ENCODE measurements at places on chromosomes 5 and 9.

- DNase-seq = no peak
These were observed 75.0 kb downstream of the STK10 start for GRCh38 chr5:172113036-172113435.

- DNase-seq = no peak
These were observed 95.7 kb upstream of the EFNA5 start for GRCh38 chr5:107766439-107766838.

DNA sequence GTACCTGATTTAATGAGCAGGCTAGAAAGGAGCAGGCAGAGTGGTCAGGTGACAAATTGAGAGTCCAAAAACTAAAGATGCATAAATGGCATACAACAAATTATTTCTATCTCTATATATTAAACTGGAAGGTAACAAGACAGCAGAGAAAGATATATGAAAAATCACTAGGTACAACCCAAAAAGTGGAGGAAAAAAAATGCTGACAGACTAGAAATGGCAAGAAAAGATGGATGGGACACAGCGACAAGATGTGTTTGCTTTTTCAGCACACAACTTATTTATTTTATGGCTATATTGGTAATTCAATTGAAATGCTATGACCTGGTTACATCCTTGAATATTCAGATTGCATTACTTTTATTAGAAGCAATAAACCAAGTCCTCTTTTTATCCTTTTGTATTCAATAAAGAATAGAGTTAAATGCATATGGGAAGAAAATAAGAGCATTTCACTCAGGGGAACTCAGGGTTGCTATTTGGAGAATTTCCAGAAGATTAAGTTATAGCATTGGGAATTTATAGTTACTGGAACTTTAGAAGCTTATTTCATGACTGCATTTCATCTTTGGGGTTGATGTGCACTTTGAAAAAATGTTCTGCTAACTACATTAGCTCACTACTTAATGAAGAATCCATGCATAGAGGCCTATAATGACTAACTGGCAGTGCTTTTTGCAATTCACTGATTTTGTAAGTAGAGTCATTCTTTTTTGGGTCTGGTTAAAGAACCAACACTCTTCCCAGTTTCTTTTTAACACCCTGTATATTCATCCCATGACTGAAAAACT, 566.6 kb upstream of the TUSC1 start:
- DNase-seq = no peak

DNA sequence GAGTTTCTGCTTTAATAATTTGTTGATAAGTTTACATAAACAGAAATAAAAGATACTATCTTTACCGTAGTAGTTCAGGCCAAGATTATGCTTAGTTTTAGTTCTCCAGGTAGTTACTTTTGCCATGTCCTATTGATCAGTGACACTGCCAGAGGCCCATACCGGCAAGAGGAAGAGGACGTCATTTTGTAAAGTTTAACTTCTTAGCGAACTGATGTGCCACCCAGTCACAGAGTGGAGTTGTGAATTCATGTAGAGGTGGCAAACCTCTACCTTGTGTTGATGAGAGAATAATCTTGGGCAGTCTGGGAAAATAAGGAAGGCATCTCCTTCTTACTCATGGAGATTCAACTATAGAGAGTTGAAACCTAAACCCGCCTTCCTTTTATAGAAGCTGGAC, 21.8 kb downstream of the RGMB start:
- DNase-seq = no peak

- no peak for DNase-seq
These were observed 10.4 kb upstream of the PTGES start for GRCh38 chr9:129762985-129763926.

DNA sequence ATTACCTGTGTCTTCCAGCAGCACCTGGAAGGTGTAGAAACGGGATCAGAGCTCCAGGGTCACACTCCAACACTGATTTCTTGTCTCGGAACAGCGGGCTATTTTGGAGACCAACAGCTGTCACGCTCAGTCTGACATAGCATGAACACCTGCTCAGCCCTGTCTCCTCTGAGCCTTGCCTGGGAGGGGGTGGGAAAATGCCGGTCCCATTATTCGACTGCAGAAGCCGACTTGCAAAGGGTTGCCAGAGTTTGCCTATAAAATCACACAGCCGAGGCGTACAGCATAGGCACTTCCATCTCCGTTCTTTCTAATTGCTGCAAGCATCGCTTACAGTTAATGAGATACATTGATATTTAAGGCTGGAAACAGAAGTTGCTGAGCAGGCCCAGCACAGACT, 300.8 kb upstream of the MSX2 start:
- DNase-seq = peak; percentile 15

GRCh38 chr5:62124266-62124665, 181.7 kb upstream of the KIF2A start:
- DNase-seq = no peak

DNA sequence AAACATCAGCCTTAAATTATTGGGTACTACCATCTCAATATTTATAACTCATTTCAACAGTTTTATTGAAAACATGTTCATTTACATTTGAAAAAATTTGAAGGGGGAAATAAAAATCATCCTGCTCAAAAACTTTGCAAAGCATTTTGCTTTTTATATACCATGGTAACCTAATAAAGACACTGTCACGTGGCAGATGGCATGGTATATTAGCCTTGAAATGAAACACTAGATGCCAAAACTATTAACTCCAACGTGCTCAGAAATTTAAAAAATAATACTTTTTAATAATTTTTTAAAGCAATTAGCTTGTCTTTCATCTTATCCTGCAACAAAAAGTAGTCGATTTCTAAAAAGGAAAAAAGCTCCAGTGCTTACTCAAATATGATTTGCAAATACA, 88.6 kb upstream of the NFIB start:
- DNase-seq = no peak

DNA sequence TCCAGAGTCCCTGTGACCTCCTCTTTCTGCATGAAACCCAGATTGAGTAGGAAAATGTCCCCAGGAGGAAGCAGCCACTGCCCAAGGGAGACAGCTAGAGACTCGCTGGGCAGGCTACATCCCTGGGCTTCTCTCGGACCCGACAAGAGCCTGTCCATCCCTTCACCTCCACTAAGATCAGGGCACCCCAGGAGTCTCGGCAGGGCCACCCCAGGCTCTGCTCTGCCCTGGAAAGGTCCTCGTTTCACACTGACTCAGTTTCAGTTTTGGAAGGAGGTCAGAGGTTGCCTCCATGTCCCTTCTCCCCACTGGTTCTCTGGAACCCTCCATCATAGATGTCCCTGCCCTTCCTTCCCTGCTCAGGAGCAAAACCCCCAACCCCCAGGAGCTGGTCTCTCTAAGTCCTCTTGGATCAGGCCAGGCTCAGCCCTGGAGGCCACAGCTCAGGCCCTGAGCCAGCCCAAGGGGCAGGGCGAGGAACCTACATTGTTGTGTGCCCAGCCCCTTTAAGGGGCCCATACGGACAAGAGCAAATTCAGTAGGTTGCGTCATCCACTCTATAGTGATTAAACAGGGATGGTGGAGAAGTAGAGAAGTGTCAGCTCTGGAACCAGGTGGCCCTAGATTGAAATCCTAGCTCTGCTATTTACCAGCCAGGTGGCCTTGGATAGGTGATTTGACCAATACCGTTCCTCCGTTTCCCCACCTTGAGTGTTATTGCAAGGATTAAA, 37.4 kb downstream of the C9orf50 start:
- no peak for DNase-seq

DNA sequence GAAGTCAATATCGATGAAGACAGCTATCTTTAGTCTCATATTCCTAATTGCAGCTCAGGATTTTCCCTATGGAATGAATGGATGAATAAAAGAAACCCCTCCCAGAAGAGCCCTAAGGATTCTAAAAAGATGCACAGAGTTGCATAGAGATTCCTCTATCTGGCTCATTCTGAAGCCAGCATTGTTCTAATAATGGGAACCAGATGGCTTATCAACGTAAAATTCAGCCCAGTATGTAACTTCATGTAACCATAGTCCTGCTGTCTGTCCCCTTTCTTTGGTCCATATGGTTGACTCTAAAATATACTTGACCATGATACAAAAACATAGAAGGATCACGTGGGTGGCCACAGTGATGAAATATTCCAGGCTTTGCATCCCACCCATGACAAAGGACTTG, 508.6 kb downstream of the RASEF start:
- no peak for DNase-seq

All from SHP77 (cell line).